Head of caudate nucleus (tissue), 42 donors: ENCODE measurements at places on chromosomes 13 and 19.
A peak's percentile ranks its signal among the peaks of the same experiment; 100 is the strongest.

- DNase-seq = no peak
These were observed 13.3 kb downstream of the SIAH3 start for GRCh38 chr13:45838171-45838745.

DNA sequence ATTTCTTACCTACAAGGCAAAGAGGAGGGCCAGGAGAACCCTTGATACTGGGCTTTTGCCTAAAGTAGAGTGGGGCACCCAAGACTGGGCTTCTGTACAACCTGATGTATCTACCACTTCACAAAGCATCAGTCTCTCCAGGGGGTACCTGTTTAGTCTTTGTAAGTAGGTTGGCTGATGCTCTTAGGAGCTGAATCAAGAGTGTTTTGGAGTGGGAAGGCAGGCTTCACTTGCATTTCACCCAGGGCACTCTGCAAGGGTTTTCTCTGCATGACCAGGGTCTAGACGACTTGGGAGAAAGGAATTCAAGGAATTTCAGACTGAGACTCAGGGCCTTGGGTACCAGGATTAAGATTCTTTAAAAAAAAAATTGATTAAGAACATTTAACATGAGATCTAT lies 361.5 kb downstream of the RFC3 start:
- no peak for DNase-seq

GRCh38 chr13:48790199-48790598 lies 136.5 kb downstream of the CYSLTR2 start:
- no peak for DNase-seq

GRCh38 chr13:83272652-83273240 lies 609.5 kb downstream of the SLITRK1 start:
- no peak for DNase-seq

- DNase-seq = no peak
These were observed 460.3 kb upstream of the KLHL1 start for GRCh38 chr13:70568571-70568970.

DNA sequence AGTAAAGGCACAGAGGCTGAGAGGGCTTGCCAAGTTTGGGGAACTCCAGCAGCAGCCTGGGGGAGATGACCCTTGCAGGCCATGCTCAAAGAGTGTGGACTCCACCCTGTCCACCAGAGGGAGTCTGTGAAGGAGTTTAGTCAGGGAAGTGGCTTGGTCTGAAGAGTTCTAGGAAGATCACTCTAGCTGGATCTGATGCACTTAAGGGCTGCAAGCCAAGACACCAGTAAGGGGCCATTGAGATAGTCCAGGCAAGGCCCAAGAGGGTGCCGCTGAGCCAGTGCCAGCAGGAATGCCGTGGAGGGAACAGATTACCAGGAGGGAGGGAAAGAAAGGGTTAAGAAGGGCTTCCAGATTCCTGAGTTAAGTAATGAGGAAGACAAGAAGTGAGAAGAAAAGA lies 68.7 kb downstream of the ZAR1L start:
- DNase-seq = peak; percentile 23

GRCh38 chr13:20772401-20773131 lies 1.2 kb downstream of the EEF1AKMT1 start:
- no peak for DNase-seq

- peak; percentile 57 for DNase-seq
These were observed 203.1 kb upstream of the EDNRB start for GRCh38 chr13:78121459-78122348.

DNA sequence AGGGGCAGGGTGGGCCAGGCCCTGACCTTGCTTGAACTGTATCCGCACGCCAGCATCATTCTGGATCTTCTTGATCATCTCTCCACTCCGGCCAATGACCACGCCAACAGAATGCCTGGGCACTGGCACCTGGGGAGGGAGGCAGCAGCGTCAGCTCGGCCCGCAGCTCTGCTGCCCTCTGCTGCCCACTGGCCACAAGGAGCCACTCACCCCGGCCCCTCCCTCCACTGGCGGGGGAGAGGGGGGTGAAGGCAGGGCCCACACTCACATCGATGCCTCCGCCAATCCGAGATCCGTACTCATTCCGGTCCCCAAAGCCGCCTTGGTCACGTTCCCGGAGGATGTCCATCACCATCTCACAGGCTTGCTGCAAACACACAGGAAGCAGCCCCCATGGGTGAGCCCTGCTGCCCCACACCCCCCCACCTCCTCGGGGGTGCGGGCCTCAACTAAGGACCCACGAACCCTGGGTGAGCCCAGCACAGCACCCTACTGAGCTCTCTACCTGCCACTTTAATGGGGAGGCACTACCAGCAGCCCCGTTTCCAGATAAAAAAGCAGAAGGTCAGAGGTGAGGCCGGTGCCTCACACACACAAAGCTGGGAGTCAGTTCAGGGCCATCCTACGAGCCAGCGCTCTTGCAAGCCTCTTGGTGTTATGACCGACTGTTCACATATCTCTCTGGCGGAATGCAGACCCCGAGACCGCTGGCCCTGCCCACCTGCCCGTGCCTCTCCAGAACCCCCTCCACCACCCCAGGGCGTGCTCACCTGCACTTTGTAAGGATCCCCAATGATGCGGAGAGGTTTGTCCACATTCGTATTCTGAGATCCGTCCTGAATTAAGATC lies 6.7 kb downstream of the KHSRP start:
- peak; percentile 81 for DNase-seq

- DNase-seq = peak; percentile 7
These were observed 24.5 kb downstream of the ZDHHC20 start for GRCh38 chr13:21434588-21434987.

GRCh38 chr19:38839816-38840582 lies 8.4 kb upstream of the ECH1 start:
- DNase-seq = no peak

GRCh38 chr13:74835579-74835978 lies 646.4 kb downstream of the TBC1D4 start:
- no peak for DNase-seq

GRCh38 chr19:16258440-16258903 lies 60.8 kb downstream of the AP1M1 start:
- DNase-seq = peak; percentile 13

GRCh38 chr19:7962644-7963268 lies 19.3 kb upstream of the TIMM44 start:
- no peak for DNase-seq

- DNase-seq = no peak
These were observed 11.5 kb downstream of the PLPP2 start for GRCh38 chr19:279656-280055.

DNA sequence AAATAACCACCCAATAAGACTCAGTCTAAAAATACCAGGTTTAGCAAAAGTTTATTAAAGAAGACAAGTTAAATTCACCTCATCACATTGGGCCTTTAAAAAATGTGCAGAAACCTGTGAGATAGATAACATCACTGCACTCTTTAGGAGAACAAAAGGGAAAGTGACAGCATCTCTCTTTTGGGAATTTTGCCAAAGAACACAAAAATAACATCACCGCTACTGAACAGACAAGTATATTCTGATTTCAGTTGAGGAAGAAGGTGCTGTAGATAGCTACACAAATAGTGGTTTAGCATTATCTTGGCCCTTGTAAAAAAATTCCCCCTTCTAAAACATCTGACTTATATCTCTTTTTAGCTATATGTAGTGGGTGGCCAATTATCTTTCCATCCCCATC lies 244.7 kb downstream of the VWA8 start:
- no peak for DNase-seq
